ENCODE measurements at places on chromosomes 6 and 20.

DNA sequence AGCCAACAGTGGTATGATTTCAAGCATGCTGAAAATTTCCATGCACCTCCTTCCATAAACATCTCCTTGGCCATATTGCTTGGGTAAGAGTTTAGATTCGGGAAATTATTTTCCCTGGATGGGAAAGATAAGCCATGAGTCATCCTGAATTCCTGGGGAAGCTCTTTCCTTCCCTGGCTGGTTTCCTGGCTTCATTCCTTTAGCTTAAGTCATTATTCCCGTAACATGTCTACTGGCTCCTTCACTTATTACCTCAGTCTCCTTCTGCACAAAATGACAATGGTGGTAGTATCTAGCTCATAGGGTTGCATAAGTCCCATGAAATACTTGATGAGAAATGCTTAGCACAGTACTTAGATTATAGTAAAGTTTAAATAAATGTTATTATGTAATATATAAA lies 27.6 kb downstream of the TINAG start:
- no peak for DNase-seq

- DNase-seq: no peak
These were observed 46.1 kb upstream of the TULP4 start for GRCh38 chr6:158266131-158266530.

DNA sequence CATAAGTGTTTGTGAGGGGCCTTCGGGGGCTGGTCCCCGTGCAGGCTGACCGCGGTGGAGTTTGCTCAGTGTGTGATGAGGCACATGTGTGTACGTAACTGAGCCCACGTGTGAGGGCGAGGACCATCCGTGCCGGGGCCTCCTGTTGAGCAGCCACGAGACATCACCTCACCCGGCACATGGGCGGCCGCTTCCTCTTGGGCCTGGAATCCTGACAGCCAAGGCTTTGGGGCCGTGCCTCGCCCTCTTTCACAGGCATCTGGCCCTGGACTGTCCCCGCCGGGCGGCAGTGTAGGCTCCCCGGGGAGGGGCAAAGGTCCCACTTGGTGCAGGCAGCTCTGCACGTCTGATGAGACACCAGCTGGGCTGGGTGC lies 202.3 kb downstream of the DLL1 start:
- no peak for DNase-seq

- no peak for DNase-seq
These were observed 5.0 kb downstream of the FOXP4 start for GRCh38 chr6:41551086-41551700.
